NT2/D1 (cell line): ENCODE measurements at places on chromosomes 4 and X.

DNA sequence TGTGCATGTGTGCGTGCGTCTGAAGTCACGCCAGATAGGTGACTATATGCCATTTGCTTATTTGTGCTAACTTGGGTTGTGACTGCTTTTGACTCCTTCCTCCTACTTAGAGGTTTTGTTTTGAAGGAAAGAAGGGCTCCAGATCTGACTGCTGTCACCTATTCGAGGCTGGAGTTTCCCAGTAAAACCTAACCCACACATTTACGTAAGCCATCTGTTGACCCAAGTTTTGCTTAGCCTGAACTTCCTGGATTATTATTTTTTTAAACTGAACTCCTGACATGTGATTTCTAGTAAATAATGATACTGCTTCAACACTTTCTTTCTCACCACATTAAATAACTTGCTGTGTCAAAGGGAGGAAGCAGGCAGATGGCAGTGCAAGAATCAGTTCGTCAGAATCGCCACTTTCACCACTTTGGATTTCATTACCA lies 41.5 kb downstream of the DTHD1 start:
- DNase-seq, result no peak

DNA sequence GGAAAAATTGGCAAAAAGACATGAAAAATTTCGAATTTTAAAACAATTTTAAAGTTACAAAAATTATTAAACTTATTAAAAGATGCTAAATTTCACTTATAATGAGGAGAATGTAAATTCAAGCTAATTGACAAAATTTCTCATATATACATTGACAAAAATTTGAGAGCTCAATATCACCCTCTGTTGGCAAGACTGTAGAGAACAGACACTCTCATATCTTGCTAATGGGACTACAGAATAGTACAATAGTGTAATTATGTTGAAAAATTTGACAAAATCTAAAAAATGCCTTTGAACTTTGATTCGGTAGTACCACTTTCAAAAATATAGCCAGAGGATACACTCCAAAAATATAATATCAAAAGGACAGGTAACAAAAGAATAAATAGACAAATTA lies 29.8 kb downstream of the DCAF8L2 start:
- no peak for DNase-seq

DNA sequence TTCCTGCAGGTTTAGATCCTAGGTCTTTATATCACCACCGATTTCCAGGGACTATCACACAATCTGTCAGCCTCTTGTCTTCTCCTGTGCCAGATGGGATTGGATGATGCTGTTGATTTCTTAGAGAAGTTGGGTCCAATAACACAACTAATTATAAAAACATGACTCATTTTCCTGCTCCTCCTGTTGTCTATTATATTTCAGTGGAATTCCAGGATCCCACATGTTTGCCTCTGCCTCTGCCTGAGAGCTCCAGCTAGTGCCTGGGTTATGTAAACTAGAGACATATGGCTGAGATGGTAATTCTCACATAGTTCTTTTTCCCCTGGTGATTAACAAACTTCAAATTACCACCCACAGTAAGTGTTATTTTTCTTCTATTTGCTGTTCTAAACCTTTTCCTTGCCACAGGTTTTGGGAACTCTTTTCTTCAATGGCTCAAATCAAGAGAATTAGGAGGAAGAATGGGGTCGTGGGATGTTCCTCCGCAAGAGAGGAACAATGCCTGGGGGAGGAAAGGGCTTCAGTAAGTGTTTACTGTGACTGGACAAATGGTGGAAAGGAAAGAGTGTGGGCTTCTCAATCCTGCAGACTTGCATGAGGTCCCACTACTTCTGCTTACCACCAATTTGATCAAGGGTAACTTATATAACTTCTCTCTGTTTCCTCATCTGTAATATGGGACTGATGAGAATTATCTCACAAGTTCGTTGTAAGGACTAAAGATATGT lies 3.4 kb upstream of the HOPX start:
- no peak for DNase-seq

DNA sequence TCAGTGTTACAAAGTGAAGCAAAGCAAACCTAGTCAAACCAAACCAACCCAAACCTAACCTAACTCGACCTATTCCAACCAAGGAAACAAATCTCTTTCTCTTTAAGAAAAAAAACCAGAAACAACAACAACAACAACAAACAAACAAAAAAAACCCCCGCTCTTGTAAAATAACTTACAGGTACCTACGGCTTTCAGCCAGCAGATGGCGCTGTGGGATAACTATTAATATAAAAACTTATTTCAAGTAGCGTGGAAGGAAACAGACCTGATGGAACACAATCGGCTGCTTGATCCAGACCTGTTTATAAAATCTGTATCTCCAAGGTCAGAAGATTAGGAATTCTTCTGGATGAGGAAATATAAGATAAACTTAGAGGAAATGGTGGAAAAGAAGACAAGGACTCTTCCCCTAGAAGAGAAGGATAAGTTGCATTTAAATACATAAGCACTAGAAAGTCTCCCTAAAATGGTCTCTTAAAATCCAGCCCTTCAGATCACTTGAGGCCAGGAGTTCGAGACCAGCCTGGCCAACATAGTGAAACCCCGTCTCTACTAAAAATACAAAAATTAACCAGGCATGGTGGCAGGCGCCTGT lies 34.4 kb upstream of the CDKL5 start:
- peak; percentile 40 for DNase-seq

DNA sequence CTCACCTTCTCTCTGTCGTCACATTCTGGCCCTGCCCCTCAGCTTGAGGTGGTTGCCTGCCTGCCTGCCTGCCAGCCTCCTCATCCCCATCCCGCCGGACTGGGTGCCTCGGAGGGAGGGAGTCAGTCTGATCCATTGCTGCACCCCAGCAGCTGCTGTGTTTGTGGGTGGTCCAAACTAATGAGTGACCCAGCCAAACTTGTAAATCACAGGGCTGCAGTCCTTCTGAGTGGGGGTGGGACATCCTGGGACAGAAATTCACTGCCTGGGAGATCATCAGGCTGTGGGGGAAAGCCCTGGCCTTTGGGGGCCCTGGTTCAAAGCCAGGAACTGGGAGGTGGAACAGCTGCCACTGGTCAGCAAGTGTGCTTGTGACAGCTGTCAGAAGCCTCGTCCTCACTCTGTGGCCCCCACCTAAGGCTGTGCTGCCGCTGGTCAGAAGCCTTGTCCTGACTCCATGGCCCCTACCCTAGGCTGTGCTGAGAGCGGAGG lies 5.6 kb downstream of the GPR78 start:
- no peak for DNase-seq

- DNase-seq, result no peak
Observed at GRCh38 chr4:121143131-121143530, 21.0 kb downstream of the TNIP3 start.

GRCh38 chrX:94511564-94511963 lies 837.6 kb downstream of the FAM133A start:
- no peak for DNase-seq

GRCh38 chr4:74501579-74501978 lies 56.6 kb downstream of the AREG start:
- no peak for DNase-seq

- DNase-seq, result no peak
Observed at GRCh38 chrX:107978707-107979307, 3.4 kb downstream of the TEX13B start.

DNA sequence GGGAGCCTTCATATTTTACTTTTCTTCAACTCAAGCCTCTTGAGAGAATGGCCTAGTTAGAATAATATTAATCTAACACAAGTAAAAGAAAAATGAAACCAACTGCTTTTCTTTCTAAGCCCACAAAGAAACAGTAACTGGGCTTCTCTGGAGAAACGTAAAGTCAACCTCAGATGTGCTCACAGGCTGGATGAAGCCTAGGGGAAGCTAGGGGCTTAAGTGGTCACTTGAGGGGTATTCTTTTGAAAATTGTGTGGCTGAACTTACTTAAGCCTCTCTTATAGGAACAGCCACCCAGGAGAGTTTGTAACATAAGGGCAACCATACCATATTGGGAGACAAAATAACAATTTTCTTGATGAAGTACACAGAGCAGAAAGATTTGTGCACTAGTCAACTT lies 279.0 kb downstream of the SPRY1 start:
- no peak for DNase-seq

GRCh38 chrX:1802912-1803311 lies 188.1 kb downstream of the ASMT start:
- no peak for DNase-seq

DNA sequence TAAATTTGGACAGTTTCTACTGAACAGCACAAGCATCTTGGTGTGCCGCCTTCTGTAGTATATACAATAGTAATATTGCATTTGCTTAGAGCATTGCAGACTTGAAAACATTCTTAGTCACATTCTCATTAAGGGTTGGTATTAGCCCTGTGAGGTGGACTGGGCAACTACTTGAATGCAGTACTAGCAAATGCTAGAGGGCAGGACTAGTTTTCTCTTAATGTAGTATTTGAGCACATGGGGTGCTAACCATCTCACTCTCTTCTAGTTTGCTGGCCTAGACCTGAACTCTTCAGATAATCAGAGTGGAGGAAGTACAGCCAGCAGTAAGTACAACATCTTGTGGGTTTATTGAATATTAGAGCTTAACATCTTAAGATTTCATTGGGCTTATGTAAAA lies 3.2 kb downstream of the DDX3X start:
- no peak for DNase-seq

DNA sequence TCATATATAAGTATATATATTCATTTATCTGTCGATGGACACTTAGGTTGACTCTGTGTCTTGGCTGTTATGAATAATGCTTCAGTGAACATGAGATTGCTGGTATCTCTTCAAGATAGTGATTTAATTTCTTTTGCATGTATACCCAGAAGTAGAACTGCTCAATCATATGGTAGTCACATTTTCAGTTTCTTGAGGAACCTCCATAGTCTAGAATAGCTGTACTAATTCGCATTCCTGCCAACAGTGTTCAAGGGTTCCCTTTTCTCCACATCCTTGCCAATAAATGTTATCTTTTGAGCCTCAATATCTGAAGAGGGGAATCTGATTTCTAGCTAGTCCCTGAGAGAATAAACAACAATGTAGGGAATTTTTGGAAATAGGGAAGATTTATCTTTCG lies 32.4 kb upstream of the CCNG2 start:
- no peak for DNase-seq

GRCh38 chr4:70277121-70277520 lies 34.7 kb downstream of the CSN3 start:
- DNase-seq, result no peak

DNA sequence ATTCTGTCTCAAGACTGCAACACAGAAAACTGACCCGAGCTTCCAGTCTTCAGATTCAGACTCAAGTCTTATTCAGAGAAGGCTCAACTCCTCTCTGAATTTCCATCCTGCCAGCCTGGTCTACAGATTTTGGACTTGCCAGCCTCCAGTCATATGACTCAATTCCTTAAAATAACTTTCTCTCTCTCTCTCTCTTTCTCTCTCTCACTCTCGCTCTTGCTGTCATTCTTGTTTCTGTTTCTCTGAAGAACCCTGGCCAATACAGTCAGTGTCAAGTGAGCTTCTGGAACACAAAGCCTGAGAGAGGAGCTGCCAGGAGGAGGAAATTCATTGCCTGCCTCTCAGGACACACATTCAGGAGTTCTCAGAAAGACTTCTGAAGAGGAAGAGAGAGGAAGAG lies 154.9 kb downstream of the PARM1 start:
- no peak for DNase-seq

GRCh38 chr4:3810796-3811485 lies 44.8 kb downstream of the ADRA2C start:
- no peak for DNase-seq

- no peak for DNase-seq
Observed at GRCh38 chr4:6332042-6332668, 62.5 kb downstream of the WFS1 start.

GRCh38 chrX:27815209-27815608 lies 7.4 kb downstream of the MAGEB10 start:
- no peak for DNase-seq

DNA sequence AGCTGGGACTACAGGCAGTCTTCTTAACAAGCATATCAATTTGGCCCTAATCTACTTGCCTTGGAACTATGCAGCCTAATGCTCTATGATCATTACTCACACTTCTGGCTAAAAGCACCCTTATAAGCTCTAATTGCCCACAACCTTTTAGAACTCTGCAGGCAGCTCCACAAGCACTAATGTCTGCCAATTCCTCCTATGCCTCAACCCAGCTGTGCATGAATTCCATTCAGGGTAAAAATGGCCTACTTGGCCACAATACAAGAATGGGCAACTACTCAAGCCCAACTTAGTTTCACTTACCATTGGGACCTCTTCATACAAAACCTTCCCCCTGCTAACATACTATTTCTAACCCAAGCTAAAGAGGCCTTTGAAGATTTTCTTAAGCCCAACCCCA lies 51.7 kb downstream of the ZNF718 start:
- DNase-seq, result no peak

- DNase-seq, result no peak
Observed at GRCh38 chr4:16636304-16636703, 262.1 kb downstream of the LDB2 start.

GRCh38 chr4:6824071-6824470 lies 41.5 kb downstream of the KIAA0232 start:
- DNase-seq, result no peak

GRCh38 chrX:147191361-147191760 lies 376.8 kb upstream of the CXorf51A start:
- DNase-seq, result no peak

- no peak for DNase-seq
Observed at GRCh38 chr4:99207911-99208718, 10.9 kb downstream of the ADH6 start.

GRCh38 chrX:30679369-30679768 lies 26.1 kb downstream of the GK start:
- DNase-seq, result no peak

GRCh38 chr4:109548655-109549054 lies 11.4 kb upstream of the MCUB start:
- DNase-seq, result no peak

GRCh38 chr4:112897543-112897942 lies 151.9 kb upstream of the ANK2 start:
- DNase-seq, result no peak

DNA sequence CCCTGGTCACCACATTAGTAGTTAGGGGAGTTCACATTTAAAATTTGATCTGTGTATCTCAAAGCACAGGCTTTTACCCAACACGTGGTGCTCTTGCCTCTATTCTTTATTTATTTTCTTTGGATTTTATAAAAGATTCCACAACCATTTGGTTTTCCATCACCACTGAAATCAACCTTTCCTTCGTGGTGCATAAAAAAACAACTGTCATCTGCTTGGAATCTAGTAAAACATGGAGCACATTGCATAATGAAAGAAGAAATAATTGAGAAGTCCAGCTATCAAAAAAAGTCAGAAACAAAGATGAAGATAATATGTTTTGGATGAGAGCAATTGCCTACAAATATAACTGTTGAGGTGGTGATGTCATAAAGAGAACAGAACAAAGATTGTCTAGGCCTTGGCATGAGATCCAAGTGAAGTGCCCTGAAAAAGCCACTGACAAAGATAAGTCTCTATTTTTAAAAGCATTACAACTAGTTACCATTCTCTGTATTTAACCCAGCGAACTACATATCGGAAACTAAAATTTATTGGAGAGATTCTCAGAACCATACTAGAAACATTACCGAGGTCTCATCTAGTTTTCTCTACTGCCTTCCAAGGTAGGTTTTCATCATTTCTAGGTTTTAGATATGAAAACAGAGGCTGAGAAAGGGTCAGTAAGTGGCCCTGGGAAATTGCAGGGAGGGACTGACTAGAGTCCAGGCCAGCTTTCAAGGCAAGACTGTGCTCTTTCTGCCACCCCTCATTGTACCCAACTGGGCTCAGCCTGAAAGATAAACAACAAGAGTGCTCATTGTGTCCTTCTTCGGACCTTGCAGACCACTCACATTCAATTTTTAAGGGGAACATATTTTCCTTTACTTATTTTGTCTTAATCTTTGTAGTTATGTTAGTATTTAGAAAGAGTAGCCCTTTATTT lies 127.3 kb downstream of the MAD2L1 start:
- no peak for DNase-seq
